ENCODE measurements at places on chromosomes 6 and 20.

DNA sequence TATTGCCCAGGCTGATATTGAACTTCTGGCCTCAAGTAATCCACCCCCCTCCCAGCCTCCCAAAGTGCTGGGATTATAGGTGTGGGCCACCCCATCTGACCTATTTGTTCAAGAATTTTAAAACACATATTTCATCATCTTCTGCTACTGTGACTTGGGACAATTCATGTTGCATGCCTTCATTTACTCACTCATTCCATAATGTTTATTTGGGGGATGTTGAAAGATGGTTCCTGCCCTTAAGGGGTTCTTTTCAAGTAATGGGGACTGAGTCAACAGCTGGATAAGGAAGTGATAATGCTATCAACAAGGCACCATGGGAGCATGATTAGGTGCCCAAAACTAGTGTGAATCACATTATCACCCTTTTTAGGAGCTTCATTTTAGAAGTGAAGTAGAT lies 62.0 kb downstream of the CRYBG1 start:
- no peak for DNase-seq

DNA sequence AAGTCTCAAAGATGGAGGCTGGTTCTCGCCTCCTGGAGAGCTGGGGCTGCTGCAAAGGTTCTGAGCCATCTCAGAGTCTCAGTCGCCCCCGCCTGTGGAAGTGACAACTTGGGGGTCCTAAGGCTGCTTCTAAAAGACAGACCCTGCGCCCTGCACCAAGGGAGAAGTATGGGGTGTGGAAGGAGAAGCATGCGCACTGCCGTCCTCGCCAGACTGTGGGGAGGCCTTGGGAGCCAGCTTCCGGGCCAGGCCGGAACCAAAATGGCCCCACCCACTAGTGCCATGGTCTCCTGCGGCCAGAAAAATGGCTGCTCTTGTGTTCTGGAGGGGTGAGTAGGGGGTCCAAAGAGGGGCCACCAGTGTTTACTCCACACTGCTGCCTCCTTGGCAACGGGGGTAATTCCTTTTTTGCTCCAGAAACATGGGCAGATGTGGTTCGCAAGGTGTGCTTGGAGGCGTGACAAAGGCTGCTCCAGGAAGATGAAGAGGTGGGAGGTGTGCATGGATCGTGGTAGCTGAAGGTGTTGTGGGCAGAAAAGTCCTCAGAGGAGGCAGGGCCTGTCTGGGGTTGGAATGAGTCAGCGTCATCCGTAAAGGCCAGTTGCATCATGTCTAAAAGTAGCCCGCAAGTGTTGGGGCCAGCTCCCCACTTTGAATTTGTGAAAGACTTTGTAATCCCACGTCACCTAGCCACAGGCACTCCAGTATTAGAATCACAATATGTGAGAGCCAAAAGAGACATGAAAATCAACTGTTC lies 329.8 kb upstream of the SOX4 start:
- DNase-seq, result no peak

GRCh38 chr20:52279706-52280105 lies 88.1 kb upstream of the ZFP64 start:
- DNase-seq, result no peak

DNA sequence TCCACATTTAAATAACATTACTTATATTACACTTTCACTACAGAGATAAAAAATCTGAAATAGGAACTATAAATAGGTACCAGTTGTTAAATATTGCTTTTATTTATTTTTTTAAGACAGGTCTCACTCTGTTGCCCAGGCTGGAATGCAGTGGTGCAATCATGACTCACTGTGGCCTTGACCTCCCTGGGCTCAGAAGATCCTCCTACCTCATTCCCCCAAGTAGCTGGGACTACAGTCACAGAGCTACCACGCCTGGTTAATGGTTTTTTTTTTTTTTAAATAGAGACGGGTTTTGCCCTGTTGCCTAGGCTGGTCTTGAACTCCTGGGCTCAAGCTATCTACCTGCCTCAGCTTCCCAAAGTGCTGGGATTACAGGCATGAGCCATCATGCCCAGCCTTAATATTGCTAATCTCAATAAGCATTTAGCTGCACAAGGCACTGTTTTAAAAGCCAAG lies 17.3 kb downstream of the EEF1E1 start:
- no peak for DNase-seq

DNA sequence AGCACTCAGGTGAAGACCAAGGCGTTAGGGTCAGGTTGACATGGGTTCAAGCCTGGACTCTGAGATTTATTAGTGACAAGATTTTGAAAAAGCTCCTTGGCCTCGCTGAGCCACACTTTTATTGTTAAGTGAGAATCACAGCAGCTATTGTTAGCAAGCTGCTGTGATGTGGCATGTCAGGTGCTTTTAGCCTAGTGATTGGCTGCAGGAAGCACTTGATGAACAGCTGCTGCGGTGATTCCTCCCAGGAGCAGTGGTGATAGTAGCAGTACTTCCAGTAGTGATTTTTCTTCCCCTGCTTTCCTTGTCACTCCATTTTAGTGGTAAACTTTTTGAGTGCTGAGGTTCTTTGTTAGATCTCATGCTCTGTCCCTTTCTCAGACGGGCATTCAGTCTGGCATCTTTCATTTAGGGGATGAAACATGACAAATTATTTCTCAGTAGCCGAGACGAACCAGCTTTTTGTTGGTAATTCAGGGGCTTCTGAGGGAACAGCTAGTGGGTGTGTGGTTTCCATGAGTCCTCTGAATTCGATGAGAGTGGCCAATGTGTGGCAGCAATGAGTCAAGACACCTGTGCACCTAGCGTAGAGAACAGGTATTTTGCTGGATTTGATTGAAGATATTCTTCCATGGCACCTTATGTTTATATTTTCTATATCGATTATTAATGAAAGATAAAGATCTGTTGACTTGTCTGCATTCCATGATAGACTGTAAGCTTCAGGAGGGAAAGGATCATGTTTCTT lies 696.7 kb downstream of the DHX35 start:
- no peak for DNase-seq

DNA sequence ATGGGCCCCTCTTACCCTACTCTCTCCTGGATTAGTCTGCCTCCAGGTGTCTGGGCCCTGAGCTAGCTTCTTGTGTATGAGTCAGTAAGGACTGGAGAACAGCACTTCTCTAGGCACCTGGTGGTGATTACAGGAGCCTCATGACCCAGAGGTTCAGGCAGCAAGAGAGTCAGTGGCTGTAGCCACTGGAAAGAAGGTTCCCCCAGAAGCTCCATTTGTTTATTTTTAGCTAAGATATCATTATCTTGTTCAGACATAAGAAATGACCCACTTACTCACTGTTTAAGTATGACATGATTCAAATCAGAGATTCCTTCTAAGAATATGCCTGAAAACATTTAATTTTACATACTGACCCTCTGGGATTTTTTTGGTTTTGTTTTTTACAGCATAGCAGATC lies 23.6 kb upstream of the SLC4A11 start:
- no peak for DNase-seq

DNA sequence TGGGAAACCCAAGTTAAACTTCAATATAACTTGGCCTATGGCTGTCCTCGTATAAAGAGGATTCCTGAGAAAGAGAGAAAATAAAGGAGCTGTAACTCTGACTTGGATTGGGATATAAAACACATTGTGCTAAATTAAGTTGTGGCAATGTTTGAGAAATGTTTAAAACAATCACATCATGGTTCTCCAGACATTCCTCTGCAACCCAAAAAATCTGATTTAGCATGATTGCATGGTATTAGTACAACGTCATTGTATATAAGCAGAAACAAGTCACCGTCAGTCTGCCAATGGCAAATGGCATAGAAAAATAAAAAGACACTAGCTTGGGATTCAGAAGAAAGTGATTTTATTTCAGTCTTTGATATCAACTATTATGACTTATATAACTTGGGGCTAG lies 140.2 kb upstream of the FAM83B start:
- no peak for DNase-seq

GRCh38 chr6:3731700-3732099 lies 19.8 kb downstream of the PXDC1 start:
- no peak for DNase-seq

DNA sequence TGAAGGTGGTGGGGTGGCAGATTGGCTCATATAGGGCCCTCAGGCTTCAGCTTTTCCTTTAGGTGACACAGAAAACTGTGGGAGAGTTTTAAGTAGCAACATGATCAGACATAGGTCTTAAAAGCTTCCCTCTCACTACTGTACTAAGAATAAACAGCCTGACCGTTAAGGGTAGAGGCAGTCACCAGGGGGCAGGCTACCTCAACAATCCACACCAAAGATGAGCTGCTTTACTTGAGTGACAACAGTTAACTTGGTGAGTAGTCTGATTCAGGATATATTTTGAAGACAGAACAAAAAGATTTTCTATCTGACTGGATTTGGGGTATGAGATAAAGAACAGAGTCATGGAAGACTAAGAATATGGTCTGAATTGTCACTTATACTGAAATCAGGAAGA lies 193.1 kb upstream of the SHLD1 start:
- DNase-seq, result peak; percentile 57

- DNase-seq, result no peak
Observed at GRCh38 chr6:22966691-22967422, 397.5 kb downstream of the HDGFL1 start.

DNA sequence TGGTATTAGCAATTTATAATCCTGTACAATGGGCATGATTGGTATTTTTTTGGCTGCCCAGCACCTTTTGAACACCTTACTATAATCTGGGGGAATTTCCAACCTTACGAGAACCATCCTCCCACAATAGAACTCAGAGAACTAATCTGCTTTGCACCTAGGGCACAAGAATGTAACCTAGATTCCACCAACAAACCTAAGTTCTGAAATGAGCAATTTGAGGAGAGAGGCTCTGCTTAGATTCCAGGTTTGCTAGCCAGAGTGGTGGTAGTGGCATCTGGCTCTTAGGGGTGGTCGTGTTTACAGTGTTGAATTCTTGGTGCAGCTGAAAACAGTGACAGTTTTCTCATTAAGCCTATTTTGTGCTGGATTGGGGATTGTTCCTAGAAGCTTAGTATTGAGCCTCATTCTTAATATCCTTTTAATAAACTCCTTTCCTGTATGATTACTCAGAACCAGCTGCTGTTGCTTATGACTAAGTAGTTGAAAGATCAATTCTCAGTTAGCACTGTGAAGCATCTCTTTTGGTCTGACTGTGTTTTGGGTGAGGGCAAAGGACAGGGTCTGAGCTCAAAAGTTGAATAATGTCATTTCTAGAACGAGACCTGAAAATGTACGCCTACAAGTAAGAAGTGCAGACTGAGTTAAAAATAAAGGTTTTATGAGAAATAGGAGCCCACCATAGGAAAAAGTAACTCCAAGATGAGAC lies 385.6 kb downstream of the CDKAL1 start:
- no peak for DNase-seq

DNA sequence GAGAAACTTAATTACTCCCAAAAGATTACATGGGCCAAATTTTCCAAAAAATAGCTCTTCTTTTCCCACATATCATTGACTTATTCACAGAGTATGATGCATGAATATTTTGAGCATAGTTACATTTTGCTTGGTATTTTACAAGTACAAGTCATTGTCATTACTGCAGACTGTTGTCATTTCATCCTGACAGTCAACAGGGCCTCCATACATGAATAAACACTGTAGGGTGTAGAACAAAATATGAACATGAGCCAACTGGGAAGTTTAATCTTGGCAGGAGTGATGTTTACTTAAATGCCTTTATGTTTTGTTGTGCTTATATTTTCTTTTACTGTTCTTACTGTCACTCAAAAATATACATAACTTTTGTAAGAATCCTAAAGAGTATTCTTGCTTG lies 340.7 kb downstream of the ADGRB3 start:
- DNase-seq, result no peak

- no peak for DNase-seq
Observed at GRCh38 chr20:31537890-31538289, 23.6 kb downstream of the HM13 start.

DNA sequence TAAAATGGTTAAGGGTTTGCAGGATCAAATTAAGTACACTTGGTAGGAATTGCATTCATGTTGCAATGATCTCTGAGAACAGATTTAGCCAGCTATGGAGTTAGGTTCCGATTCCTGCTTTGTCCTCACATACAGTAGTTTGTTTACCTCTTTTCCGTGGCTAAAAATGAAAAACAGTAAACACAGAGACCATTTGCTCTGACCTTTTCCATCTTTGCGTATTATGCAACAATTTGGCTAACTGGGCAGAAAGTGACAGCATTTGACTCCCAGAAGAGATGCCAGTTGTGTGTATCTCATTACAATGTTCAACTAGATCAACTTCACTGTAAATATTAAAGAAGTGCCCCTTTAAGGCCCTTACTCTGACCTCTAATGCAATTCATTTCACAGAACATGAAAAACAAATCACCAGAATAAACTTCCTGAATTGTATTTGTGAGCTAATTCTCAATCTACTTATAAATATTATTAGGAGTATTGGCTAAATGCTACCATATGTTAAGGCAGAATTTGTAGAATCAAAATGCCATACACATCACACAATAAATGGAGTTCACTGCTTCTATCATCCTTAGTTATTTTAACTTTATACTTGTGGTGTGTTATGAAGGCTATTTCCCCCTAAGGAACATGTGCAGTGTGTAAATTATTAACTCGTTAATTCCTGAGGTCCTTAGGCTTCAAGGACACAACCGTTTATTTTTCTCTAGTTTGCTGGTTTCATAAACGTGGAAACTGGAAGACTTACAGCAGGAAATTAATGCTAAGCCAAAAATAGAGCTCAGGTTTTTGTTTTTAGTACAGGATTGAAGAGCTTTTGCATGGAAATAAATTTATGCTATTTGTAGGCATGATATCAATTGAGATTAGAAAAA lies 380.7 kb upstream of the CITED2 start:
- no peak for DNase-seq

DNA sequence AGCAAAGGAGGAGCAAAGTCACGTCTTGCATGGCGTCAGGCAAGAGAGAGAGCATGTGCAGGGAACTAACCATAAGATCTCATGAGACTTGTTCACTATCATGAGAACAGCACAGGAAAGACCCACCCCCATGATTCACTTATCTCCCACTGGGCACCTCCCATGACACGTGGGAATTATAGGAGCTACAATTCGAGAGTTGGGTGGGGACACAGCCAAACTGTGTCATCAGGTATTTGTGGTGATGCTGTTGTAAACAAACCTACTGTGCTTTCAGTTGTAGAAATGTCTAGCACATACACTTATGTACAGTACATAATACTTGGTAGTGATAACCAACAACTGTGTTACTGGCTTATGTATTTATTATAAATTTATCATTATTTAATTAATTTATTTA lies 128.3 kb downstream of the UTRN start:
- no peak for DNase-seq

DNA sequence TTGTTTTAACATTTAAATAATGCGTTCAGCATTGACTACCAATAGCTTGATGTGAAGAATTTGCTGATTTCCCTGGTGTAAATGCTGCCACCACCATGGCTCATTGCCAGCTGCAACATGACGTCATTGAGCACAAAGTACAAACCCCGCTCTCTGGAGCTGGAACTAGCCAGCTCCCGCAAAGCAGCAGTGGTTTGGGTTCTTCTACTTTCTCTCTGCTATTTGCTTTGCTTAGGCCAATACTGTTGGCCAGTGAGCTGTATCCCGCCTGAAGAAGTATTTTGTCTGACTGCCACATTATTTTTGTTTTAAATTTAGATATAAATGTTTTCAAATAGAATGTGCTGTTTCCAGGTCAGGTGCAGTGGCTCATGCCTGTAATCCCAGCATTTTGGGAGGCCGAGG lies 47.4 kb upstream of the KIF13A start:
- no peak for DNase-seq

GRCh38 chr6:168365422-168366165 lies 46.0 kb upstream of the DACT2 start:
- DNase-seq, result no peak

- DNase-seq, result no peak
Observed at GRCh38 chr6:124783344-124783743, 178.9 kb upstream of the RNF217 start.

Measured in activated T-cell treated with anti-CD3 and anti-CD28 coated beads, Interleukin-2, amount 50 U/mL, for 1 hour (primary cell).